Stimulated activated CD4-positive, alpha-beta T cell treated with anti-CD3 and anti-CD28 coated beads, Interleukin-12 subunit alpha, Interleukin-12 subunit beta, amount 100 ng/mL, for 24 hours (primary cell): ENCODE measurements at places on chromosomes 6 and 20.
A peak's percentile ranks its signal among the peaks of the same experiment; 100 is the strongest.

DNA sequence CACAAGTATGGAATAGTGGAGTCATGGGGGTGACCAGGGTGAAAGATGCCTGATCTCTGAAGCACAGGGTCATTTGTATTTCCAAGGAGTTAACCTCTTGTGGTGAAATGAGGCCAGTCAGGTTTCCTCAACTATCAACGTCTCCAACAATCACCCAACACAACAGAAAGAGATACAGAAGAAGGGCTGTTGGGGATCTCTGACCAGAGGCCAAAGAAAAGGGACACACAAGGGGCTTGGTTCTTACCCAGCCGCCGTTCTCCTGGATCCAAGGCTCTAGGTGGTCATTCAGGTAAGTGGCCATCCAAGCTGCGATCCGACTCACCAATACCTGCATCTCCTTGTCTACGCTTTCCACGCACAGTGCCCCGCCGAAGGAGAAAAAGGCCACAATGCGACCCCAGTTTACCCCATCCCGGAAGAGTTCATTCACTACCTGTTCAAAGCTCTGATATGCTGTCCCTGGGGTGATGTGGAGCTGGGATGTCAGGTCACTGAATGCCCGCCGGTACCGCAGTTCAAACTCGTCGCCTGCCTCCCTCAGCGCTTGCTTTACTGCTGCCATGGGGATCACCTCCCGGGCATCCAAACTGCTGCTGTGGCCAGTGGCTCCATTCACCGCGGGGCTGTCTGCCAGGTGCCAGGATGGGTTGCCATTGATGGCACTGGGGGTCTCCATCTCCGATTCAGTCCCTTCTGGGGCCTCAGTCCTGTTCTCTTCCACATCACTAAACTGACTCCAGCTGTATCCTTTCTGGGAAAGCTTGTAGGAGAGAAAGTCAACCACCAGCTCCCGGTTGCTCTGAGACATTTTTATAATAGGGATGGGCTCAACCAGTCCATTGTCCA, 1.0 kb downstream of the BCL2L1 start:
- no peak for DNase-seq

- DNase-seq: no peak
These were observed 99.4 kb upstream of the GRIK2 start for GRCh38 chr6:101294051-101294638.

DNA sequence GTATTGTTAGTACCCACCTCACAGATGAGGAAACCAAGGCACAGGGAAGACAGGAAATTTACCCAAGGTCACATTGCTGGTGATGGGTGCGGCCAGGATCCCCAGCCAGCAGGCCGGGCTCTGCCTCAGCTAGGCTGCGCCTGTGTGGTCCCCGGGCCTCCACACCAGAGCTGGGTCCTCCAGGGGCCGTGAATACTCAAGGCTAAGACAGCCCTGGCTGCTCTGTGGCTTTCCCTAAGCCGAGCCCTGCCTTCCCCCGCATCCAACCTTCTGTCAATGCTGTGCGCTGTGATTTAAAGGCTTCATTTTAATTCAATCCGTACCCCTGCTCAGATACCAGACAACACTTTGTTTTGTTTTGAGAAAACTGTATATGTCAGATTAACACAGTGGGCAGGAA, 246.7 kb downstream of the TTLL2 start:
- DNase-seq: no peak

- DNase-seq: no peak
These were observed 48.4 kb downstream of the MAP3K7 start for GRCh38 chr6:90538278-90539046.

DNA sequence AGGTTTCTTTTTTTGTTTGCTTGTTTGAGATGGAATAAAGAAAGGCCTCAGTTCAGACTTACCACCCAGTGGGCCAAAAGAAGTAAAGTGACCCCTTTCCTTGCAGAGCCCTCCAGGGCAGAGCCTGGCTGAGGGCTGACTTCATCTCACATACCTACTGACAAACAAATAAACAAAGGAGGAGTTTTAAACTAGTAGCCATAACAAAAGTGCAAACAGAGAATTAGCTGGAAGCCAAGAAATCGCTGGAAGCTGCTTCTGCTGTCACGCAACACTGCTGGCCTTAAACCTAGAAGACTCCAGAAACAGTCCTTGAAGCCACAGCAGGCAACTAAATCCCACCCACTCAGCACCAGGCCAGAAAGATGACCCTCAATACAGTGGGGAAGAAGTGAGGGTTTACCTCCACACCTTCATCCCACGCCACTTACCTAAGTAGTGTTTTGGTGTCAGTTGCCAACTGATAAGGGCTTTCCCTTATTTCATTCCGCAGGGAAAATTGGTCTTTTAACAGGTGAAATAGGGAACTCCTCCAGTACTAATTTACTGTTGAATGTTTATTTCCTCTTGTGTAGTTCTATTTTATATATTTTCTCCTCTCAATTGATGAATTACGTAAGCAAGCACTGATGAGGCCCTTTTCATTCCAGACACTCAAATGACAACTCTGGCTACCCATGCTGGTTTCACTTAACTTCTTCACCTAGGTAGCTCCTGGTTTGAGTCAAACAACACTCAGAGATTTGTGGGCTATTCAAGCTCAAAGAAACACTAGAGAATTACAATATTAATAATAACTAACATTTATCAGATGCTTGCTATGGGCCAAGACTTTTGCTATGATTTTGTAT, 46.2 kb downstream of the EDN1 start:
- DNase-seq: no peak

DNA sequence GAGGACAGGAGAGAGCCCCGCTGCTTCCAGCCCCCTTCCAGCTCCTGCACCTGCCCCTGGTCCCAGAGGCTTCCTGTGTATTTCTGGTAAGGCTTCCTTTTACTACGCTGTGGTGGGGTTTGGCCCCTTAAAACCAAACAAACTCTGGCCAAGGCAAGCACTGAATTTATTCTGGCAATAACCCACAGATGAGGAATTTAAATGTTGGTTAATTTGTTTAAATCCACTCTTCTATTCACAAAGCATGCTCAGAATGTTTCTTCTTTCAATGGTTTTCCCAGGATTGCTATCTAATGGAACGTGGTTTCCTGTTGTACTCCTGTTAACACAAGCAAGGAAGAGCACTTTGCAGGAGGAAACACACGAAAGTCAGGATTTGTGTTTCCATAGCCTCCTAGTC, 236.5 kb upstream of the FOXQ1 start:
- DNase-seq: no peak

GRCh38 chr20:55567826-55568225, 437.5 kb downstream of the CBLN4 start:
- no peak for DNase-seq

- no peak for DNase-seq
These were observed 72.1 kb downstream of the RSPO3 start for GRCh38 chr6:127190552-127190951.

DNA sequence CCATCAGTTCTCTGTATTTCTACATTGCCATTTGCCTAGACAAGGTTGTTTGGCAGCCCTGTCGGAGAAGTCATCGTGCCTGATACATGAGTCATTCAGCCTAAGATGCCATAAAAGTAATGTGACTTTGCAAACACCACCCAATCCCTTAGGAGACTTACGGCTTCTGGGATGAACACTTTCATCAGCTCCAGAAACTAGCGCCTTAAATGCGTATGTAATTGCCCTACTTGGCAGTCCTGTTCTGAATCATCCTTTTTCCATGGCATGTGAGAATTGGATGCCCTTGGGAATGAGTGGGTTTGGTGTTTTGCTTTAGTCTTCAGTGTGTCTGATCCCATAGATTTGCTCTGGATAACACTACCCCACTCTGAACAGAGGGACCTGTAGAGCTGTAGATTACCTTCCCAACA, 158.5 kb downstream of the SASH1 start:
- no peak for DNase-seq

DNA sequence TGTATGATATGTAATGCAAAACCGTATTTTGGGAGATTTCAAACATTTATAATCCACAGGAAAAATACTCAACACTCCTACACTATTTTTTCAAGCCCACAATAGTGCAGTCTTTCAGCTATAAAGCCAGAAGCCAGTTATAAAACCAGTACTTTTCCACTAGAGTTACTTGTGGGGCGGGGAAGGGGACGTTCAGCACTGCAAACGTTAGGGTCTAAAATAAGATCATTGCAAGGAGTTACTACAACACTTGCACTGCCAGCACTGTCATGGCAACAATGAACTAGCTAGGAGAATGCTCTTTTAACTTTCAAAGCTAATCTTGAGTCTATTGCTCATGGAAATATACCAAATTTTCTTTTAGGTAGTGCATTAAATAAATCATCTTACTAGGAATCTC, 14.7 kb downstream of the SESN1 start:
- DNase-seq: no peak

GRCh38 chr6:144993870-144994269, 708.7 kb downstream of the UTRN start:
- DNase-seq: no peak

GRCh38 chr6:46015119-46015968, at the start of gene CLIC5:
TSS of gene CLIC5 (minus strand) at chr6:46015860. CDS start at chr6:46015542, 318 bp downstream.
- DNase-seq: peak; percentile 19

DNA sequence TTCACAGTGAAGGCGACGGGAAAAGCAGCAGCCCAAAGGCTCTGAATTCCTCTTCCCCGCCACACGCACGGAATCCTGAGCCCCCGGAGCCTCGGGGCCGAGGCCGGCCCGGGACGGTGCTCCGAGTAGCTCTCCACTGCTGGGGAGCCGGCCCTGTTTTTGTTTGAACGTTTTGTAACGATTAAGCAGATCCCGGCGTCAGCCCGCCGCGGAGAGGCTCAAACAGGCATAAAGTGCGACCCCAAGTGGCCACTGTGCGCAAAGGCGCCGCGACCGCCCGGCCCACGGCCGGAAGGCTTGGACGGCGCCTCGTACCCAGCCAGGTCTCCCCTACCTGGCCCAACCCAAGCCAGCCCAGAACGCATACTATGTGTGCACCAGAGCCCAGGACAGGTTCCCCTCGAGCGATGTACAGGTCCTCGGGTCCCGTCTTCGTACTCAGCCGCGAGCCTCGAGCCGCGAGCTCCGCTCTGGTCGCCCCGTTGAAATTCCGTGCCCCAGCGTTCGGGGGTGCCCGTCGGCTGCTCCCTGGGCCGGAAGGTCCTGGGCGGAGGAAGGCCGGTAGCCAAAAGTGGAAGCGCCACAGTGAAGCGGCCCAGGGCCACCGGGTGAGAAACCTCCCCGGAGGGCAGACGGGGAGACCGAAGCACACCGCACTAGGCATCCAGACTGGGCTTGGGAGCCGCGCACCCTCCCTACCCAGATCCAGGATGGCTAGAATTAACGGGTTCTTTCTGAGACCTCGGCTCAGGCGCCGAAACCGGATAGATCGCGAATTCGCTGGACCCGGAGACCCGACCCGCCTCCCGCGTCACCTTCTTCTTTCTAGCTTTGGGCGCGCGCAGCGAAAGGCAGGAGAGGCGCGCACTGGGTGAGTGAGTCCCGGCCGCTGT, 1.2 kb upstream of the MAFB start:
- DNase-seq: peak; percentile 31

DNA sequence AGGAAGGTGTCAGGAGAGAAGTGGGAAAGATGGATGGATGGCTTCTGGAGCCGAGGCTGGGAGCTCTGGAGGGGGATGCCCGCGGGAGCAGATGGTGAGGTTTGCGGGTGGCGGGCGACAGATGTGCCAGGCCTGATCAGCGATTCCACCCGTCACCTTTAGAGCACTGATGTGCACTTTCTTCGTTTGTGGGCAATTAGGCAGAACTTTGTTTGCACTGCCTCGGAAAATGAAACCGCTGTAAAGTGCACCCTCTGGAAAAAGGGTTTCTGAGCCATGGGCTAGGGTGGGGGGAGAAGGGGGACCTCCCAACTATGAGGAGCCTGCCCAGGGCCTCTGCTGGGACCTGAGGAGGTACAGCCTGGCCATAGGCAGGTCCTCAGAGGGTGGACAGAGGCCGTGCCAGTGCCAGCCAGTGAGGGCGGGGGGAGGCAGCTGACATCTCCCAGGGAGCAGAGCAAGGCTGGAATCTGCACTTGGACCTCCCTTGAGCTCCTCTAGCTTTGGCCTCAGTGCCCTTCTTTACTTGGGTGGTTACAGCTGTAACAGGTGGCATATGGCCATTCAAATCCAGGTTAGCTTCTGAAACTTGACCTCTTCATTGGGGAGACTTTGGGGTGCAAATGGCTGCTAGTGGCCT, 58.7 kb downstream of the CD40 start:
- no peak for DNase-seq

DNA sequence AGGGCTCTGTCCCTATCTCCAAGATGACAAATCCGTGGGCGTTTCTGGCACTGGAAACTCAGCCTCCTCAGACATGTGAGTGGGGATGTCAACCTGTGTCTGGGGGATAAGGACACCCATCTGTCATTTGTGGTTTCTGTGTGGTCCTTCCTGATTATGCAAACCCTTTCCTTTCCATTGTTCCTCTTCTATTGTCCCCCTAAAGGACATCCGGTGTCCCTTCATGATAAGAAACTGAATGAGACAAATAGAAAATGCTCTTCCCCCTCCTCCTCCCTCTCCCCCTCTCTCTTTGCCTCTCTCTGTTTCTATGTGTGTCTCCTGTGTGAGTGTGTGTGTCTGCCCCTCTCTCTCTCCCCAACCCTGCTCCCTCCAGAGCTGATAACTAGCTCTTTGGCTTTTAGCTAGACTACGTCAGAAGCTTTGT, 11.5 kb upstream of the GLP1R start:
- no peak for DNase-seq
